ENCODE measurements at places on chromosomes 4 and X.
A peak's percentile ranks its signal among the peaks of the same experiment; 100 is the strongest.

DNA sequence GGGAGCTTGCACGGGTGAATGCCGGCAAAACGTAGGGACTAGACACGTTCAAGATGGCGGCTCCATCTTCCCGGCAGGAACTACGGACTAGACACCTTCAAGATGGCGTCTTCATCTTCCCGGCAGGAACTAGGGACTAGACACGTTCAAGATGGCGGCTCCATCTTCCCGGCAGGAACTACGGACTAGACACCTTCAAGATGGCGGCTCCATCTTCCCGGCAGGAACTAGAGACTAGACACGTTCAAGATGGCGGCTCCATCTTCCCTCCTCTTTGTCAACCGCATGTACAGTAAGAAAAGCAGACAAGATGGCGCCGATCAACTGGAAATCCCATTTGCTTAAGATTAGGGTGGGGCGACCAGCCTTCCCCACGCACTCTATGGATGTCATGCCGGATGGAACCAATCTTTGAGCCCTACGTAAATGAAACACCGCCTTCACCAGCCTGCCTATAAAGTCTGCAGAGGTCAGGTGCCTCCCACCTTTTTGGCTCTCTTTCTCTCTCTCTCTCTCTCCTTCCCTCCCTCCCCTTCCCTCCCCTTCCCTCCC lies 222.4 kb downstream of the CRLF2 start:
- no peak overlapping the region for H3K4me3 ChIP-seq
- no peaks in the 10 kb centered on the region for H3K4me1 ChIP-seq
- H3K27ac ChIP-seq = no peak overlapping the region
- peak; percentile 93 for DNase-seq
- no peaks in the 10 kb centered on the region for H3K27me3 ChIP-seq
- H3K36me3 ChIP-seq = no peaks in the 10 kb centered on the region

- H3K36me3 ChIP-seq = no peaks in the 10 kb centered on the region
- no peaks in the 10 kb centered on the region for H3K4me1 ChIP-seq
- no peaks in the 10 kb centered on the region for H3K27me3 ChIP-seq
- H3K4me3 ChIP-seq = no peak overlapping the region
- H3K27ac ChIP-seq = no peak overlapping the region
- no peak for DNase-seq
These were observed 7.7 kb downstream of the HPGDS start for GRCh38 chr4:94334962-94335361.

DNA sequence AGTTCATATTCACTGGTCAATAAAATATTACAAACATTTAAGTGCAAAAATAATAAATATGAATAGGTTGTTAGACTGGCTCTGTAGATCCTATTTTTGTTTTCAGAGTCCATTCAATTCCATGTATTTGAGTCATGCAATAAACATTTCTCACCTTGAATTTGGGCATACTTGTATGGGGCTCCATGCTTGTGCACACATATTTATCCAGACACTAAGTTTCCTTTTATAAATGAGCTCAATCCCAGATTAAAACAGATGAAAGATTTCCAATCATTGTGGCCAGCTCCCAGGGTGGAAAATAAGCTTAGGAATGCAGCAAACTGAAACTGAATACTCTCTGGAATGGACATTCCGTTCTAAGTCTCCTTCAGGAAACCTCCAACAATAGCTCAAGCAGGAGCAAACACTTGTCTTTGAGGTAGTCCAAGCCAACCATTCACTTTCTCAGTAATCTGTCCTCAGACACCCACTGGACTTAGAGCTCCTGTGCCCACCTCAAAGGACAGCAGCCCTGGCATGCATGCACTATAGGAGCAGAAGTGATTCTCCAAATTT lies 16.4 kb downstream of the DMD start:
- H3K36me3 ChIP-seq = no peaks in the 10 kb centered on the region
- no peak for DNase-seq
- H3K4me3 ChIP-seq = no peak overlapping the region
- no peak overlapping the region for H3K27ac ChIP-seq
- no peaks in the 10 kb centered on the region for H3K27me3 ChIP-seq
- H3K4me1 ChIP-seq = no peaks in the 10 kb centered on the region

GRCh38 chr4:48467891-48468290 lies 15.3 kb upstream of the SLC10A4 start:
- H3K27ac ChIP-seq = no peak overlapping the region
- no peaks in the 10 kb centered on the region for H3K36me3 ChIP-seq
- no peak for DNase-seq
- no peak overlapping the region for H3K4me3 ChIP-seq
- H3K4me1 ChIP-seq = no peaks in the 10 kb centered on the region

DNA sequence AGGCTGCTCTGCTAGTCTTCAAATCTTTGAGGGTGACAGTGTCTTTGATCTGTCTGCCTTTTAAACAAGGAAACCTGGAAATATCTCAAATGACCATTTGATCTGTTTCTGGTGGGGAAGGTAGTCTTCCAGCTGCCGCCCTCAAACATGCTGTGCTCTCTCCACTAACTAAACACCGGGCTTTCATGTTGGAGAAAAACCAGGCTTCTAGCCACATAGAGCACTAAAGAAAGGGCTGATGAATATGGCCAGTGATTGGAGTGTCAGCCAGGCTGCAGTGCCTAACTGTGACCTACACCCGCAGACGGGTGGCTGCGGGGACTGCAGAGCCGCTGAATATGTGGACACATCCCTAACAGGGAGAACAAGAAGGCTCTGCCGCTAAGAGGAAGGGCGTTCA lies 85.9 kb downstream of the UNC5C start:
- H3K27me3 ChIP-seq = no peaks in the 10 kb centered on the region
- no peaks in the 10 kb centered on the region for H3K4me1 ChIP-seq
- no peak overlapping the region for H3K27ac ChIP-seq
- H3K36me3 ChIP-seq = no peaks in the 10 kb centered on the region
- no peak overlapping the region for H3K4me3 ChIP-seq
